ENCODE measurements at places on chromosomes 7 and 10.
A peak's percentile ranks its signal among the peaks of the same experiment; 100 is the strongest.

DNA sequence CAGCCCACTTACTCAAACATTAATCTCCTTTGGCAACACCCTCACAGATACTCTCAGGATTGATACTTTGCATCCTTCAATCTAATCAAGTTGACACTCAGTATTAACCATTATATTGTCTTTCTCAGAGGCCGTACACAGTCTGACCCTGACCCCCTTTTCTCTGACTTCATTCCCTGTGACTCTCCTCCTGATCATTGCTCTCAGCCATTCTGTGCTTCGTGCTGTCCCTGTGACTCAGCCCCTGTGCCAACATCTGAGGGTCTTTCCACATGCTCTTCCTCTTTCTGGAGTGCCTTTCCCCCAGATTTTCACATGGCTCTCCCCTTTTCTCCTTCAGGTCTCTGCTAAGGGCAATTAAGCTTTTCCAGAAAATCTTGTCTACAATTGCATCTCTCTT lies 289.0 kb upstream of the PHYHIPL start:
- DNase-seq = no peak

DNA sequence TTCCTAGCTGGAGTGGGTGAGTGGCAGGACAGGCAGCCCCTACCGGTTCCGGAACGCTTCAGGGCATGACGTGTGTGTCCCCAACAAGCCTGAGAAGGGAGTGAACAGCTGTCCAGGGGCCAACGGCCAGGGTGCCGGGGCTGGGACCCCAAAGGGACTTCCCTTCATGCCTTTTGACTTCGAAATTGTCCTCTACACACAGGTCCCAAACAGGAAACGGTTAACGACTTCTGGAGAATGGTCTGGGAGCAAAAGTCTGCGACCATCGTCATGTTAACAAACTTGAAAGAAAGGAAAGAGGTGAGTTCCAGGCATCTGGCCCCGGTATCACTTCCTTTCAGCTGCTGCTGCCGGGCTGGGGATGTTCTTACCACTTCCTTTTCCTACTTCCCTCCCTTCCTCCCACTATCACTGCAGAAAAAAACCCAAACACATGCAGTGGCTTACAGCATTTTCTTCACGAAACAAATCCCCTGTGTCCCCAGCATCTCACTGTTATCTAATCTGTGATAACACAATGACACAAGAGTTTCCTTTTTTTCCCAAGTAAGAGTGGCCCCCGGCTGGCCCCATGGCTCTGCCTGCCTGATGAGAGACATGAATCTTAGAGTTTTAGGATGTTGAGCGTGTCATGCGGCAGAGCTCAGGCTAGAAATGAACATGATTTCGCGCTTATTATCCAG lies 63.2 kb downstream of the MKI67 start:
- DNase-seq = no peak

DNA sequence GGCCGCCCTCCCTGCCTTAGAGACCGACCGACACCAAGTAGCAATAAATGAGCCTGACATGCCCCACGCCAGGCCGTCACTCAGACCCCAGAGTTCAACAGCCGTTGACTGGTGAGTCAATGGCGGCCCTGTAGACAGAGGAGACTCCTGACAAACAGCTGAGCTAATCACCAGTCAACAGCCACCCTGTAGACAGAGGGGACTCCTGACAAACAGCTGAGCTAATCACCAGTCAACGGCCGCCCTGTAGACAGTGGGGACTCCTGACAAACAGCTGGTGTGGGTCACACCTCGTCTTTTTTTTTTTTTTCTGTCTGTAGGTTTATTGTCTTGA lies 16.9 kb upstream of the KNDC1 start:
- no peak for DNase-seq

DNA sequence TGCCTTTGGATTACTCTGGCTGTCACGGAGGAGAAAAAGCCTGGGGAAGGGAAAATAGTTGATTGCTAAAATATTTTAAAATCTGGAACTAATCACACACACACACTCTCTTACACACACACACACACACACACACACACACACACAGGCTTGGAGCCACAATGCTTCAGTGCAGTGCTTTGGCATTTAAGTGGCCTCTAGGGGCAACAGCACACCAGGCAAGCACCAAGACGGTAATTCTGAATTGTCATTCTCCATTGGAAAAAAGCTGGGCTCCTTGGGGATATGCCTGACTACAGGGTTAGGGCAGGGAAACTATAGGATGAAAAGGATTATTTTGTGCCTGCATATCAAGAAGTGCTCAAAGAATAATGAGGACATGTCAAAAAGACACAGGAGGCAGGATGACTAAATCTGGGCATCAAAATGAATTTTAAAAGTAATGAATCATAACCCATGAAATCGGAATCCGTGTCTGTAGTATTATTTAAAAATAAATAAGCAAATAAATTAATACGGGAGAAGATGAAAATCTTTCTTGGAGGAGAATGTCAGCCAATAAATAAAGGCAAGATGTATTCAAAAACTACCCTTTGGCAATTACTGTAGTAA lies 30.4 kb upstream of the DDC start:
- peak; percentile 43 for DNase-seq

DNA sequence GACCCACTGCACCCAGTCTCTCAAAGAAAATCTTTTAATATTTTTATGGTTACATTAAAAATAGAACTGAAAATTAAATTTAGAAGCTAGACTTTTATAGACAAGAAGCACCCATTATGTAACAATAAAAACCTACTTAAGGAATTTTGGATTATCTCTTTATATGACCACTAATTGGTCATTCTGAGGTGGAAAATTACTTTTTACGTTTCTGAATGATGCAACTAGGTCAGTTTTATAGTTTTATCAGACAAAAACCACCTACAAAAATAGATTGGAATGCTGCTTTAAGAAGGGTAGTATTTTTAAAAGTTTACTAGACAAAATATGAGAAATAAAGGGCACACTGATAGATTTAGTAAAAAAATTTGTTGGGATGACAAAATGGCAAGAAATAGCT lies 16.5 kb downstream of the SYPL1 start:
- DNase-seq = no peak

DNA sequence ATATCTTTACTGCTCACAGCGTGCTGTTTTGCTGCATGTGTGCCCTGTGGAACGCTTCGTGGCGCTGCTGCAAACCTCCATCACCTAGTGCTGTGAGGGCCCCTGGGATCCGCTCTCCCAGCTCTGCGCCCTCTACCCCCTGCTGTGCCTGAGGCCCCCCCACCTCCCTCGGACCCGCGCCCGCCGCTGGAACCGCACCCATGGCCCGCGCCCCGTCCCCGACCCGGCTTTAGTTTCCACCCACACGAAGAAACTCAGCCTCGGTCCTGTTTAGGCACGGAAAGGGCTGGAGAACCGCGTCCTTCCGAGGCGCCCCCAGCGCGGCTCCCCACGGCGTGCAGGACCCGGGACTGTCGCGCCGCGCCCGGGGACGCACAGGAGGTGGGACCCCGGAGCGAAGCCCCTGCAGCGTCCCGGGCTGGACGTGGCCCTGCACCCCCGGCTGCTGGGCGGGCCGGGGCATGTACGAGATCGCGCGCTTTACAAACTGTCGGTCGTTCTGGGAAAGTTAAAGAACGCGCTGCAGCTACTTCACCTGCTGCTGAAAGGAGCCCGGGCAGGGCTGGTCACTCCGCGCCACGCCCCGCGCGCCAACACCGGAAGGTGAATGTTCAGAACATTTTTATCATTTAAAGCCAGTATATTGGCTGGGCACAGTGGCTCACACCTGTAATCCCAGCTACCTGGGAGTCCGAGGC lies 54.3 kb downstream of the BMS1 start:
- DNase-seq = no peak

DNA sequence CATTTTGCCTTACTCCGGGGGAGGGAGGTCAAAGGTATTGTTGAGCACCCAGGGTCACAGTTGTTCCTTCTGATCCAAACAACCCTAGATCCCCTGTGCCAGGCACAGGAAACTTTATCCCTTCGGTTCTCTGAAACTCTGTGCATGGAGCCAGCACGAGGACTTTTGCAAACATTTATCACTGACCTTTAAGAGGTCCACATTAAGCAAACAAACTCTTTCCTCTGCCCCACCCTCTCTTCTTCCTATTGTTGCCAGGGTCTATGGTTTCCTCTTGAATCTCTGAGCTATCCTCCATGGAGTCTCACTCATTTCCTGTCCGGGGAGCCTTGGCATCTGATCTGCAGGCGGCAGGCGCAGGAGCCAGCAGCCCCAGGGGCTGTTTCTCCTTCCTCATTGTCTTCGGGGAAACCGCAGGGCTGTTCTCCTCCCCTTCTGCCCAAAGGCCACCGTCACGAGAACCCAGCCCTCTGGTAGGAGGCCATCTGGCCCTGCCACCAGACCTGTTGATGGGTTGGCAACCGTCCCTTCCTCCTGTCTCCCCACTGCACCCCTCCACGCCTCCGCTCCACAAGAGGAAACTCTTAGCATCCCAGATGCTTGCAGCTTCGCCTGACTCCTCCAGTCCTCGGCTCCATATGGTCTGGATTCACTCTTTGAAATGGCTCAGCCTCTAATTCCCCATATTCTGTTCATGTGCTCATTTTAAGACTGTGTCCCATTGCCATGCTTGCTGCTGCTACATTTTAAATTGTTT lies 327.3 kb upstream of the NRP1 start:
- DNase-seq = no peak

GRCh38 chr7:73438547-73439409 lies 5.2 kb downstream of the FZD9 start:
- DNase-seq = no peak

DNA sequence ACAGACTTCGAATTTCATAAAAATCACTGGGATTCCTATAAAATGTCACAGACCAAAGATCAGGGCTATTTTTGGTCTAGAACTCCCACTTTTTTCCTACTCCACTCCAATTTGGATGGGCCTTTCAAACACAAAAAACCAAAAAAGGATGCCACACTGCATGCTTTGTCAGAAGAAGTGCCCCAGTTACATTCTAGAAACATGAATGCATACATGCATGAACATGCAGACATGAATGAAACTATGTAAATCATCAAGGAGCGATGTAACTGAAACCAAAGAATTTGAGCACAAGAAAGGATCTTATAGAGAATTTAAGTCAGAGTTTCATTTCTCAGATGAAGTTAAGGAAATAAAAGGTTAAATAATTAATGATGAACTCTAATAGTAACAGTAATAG lies 31.8 kb upstream of the FAM133B start:
- DNase-seq = no peak

DNA sequence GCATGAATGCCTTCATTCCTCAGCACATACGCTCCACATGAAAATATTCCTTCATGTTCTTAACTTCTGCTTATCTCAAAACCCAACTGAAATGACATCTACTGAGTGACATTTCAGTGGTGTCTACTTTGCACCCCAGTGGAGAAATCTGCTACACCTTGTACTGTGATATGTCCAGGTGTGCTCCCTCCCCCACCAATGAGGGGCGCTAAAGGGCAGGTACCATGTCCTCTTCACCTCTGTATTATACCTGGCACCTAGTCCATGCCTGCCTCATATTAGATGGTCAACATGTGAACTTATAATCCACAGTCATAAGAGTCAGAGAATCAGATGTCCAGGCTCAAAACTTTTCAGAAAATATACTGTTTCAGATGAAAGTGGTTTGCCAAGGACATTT lies 2.1 kb downstream of the PAXIP1 start:
- no peak for DNase-seq

DNA sequence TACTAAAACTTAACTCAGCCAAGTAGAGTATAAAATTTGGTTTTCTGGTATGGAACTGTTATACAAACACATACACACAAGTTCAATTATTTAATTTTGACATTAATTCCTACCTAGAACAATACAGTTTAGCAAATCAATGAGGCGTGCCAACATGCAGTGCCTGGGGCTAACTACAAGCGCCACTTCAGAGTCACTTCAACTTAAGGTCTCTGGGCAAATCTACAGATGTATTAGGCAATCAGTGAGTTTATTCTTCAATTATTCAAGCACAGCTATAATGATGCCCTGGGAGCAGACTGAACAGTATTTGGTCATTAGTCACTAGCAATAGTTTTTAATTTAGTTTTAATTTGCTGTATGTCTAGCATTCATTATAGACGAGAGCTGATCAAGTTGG lies 51.6 kb downstream of the HIBADH start:
- no peak for DNase-seq

GRCh38 chr7:28070297-28071055 lies 110.1 kb downstream of the JAZF1 start:
- peak; percentile 22 for DNase-seq

- DNase-seq = peak; percentile 83
Observed at GRCh38 chr7:68364886-68365625, 1233.2 kb upstream of the AUTS2 start.

DNA sequence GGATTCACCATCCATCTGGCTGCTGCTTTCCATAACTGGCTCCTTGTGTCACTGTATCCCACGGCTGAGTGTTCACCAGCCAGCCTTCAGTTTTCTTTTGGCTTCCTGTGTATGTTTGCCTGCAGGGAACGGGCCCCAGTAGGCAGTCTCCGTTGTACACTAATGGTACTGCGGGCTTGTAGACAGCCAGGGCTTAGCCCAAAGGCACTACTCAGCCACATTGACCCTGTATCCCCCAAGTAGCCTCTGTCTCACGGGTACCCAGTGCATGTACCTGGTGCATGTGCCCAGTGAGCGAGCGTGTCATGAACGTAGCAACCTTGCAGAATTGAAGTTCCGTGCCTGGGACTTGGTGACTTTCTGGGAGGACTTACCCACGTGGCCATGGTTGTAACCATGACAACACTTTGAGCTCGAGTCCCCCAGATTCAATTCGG lies 6.1 kb downstream of the PFKFB3 start:
- no peak for DNase-seq

GRCh38 chr10:116691635-116692034 lies 50.7 kb downstream of the HSPA12A start:
- no peak for DNase-seq

DNA sequence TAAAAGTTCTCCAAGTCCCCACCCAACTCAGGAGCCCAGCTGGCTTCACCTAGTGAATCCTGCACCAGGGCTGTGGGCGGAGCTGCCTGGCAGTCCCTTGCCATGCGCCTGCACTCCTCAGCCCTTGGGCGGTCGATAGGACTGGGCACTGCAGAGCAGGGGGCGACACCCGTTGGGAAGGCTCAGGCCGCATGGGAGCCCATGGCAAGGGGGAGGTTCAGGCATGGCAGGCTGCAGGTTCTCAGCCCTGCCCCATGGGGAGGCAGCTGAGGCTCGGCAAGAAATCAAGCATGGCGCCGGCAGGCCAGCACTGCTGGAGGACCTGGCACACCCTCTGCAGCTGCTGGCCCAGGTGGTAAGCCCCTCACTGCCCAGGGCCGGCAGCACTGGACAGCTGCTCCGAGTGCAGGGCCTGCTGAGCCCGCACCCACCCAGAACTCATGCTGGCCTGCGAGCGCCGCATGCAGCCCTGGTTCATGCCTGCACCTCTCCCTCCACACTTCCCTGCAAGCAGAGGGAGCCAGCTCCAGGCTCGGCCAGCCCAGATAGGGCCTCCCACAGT lies 149.9 kb downstream of the ANKRD30A start:
- DNase-seq = no peak
